ACHN (cell line): ENCODE measurements at places on chromosomes 16 and 17.

- DNase-seq, result no peak
These were observed 8.5 kb upstream of the LPO start for GRCh38 chr17:58229881-58230280.

- no peak for DNase-seq
These were observed 10.2 kb downstream of the MARCHF10 start for GRCh38 chr17:62797959-62798358.

GRCh38 chr16:57185446-57185944 is 344 bp downstream of the PSME3IP1 start:
- peak; percentile 78 for DNase-seq

- no peak for DNase-seq
These were observed 309 bp downstream of the DNAH2 start for GRCh38 chr17:7717756-7718350.

GRCh38 chr17:48625495-48626244 is 488 bp downstream of the HOXB9 start:
- DNase-seq, result peak; percentile 77

DNA sequence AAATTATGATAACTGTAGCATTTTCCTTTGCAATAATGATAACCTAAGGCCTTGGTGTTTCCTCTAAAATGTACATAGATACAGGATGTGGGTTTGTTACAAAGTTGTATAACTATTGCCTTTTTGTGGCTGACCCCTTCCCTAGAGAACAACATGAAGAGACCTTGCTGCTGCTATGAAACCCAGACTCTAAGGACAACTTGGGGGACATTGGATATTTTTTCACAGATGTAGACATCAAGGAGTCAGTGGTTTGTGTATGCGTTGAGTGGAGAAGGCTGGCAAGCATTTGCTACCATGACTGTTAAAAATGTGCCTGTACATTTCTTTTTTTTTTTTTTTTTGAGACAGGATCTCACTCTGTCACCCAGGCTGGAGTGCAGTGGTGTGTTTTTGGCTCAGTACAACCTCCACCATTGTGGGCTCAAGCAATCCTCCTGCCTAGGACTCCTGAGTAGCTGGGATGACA is 12.3 kb downstream of the HMOX2 start:
- no peak for DNase-seq

GRCh38 chr17:65467156-65467555 is 94.3 kb downstream of the AXIN2 start:
- no peak for DNase-seq

DNA sequence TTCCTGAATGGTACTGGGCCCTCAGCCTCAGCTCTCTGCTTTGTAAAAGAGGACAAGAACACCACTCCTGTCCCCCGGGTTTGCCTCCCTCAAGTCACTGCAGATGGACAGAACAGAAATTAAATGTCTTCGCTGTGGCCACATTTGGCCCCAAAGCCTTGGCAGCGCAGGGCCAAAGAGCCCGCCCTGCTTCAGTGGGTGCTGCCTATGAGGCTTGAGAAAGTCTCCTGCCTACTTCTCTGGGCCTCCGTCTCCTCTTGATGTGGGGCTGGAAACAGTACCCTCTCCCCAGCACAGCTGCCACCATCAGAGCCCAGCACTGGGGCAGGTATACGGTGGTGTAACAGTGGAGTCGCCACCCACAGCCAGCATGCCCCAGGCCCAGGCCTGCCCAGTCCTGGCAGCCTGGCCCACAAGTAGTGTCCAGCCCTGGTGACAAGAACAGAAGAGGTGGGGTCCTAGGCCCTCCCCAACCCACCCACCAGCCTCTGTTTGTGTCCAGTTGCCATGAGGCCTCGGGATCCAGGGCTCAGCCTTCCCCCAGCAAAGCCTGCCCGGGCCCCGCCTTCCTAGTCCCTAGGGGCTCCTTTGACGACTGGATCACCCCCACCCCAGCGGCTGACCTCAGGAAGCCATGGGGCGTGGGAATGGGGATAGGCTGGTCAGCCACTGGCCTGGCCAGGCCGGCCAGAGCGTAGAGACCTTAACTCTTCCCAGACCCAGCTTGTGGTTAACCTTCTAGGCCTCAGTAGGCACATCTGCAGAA is 3.9 kb upstream of the TPPP3 start:
- no peak for DNase-seq

- DNase-seq, result peak; percentile 43
These were observed 198.0 kb upstream of the MPHOSPH6 start for GRCh38 chr16:82368041-82368440.

- no peak for DNase-seq
These were observed 3.8 kb upstream of the TMC7 start for GRCh38 chr16:18979936-18980335.

GRCh38 chr17:77096570-77097214 is 44.1 kb upstream of the SEC14L1 start:
- DNase-seq, result peak; percentile 43

GRCh38 chr16:67040906-67041305 is 12.0 kb downstream of the CBFB start:
- no peak for DNase-seq

GRCh38 chr17:77833769-77834168 is 124.7 kb upstream of the TNRC6C start:
- no peak for DNase-seq

- no peak for DNase-seq
These were observed 180.2 kb upstream of the CACNG5 start for GRCh38 chr17:66654764-66655163.

- no peak for DNase-seq
These were observed 15.4 kb upstream of the HOXB9 start for GRCh38 chr17:48641541-48642058.

- DNase-seq, result no peak
These were observed 13.7 kb upstream of the CDIPT start for GRCh38 chr16:29876594-29877249.
